ENCODE measurements at places on chromosomes 3 and 15.

- DNase-seq = no peak
Measured at GRCh38 chr3:192515664-192516045, 211.7 kb downstream of the FGF12 start.

DNA sequence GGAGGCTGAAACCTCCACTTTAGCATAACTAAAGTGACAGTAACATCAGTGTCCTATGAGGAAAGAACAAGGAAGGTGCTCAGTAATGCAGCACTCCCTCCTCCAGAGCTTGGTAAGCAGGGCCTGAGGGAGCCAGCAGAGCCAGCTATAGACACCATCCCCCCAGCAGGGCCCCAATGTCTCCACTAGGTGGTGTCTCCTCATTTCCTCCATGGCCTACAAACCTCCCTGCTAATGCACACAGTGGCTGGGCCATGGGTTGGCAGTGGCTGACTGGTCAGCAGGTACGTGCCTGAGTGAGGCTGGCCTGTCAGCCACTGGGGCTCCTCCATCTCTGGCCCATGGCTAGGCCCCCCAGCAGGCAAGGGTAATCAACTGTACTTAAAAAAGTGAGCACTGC, 13.6 kb downstream of the MRPS25 start:
- DNase-seq = no peak

DNA sequence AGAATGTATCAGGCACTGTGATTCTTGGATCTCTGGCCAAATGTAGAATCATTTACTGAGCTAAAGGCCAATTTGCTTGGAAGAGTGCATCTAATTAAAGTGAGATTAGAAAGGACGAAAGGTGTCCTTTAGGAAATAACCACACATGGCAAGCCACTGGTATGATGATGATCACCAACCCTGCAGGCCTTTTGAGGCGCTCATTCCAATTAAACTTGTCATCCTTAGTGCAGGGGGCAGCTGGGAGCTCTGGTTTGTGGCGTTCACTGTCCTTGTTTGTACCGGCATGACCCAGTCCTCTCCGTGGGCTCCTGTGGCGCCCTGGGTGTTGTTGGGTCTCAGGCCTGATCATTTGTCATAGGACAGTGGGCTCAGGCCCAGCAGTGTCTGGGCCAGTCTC, 11.0 kb downstream of the LIMD1 start:
- no peak for DNase-seq

- no peak for DNase-seq
Measured at GRCh38 chr15:64847876-64848716, 6.4 kb downstream of the PLEKHO2 start.

DNA sequence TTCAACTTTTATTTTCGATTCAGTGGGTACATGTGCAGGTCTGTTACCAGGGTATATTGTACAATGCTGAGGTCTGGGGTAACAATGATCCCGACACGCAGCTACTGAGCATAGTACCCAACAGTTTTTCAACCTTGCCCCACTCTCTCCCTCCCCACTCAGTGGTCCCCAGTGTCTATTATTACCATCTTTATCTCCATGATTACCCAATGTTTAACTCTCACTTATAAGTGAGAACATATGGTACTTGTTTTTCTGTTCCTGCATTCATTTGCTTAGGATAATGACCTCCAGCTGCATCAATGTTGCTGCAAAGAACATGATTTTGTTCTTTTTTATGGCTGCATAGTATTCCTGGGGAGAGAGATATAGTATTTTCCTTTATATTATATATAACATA, 75.7 kb upstream of the EPHB3 start:
- no peak for DNase-seq

DNA sequence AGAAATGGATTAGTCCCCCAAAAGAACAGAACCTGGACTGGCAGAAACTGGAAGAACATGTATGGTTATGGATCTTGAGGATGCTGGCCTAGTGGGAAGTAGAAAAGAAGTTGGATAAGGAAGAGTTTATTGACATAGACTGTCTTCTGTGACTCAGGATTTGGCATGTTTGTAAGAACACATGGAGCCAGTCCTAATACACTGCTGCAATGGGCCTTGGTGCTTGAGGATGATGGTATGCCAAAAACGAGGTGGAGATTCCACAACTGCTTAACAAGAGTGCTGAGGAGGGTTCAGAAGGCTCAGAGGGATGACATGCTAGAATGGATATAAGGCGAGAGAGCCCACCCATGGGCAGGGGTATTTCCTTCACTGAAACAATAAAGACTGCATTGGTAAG, 22.4 kb downstream of the LZTFL1 start:
- no peak for DNase-seq

- DNase-seq = no peak
Measured at GRCh38 chr3:10495003-10495402, 10.4 kb downstream of the ATP2B2 start.

DNA sequence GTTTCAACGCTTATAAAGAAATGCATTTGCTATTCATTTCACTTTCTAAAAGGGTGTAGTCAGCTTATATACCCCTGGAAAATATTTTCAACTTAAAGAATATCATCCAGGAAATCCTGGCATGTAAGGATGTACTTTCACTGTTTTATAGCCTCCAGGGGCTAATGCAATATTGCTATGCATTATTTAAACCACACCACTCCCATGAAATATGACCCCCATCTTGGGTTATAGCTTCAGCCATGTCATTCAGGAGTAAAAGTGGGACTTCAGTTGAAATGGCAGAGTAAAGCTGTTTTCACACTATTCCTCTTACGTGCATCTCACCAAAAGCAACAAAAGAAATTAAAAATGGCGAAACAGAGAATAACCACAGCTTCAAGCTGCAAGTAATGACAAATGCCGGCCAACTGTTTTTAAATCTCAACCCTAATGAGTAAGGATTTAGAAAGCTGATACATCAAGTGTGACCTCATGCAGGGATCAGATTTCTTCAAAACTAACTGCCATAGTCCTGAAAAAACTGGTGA, 84.5 kb downstream of the COL6A6 start:
- no peak for DNase-seq

DNA sequence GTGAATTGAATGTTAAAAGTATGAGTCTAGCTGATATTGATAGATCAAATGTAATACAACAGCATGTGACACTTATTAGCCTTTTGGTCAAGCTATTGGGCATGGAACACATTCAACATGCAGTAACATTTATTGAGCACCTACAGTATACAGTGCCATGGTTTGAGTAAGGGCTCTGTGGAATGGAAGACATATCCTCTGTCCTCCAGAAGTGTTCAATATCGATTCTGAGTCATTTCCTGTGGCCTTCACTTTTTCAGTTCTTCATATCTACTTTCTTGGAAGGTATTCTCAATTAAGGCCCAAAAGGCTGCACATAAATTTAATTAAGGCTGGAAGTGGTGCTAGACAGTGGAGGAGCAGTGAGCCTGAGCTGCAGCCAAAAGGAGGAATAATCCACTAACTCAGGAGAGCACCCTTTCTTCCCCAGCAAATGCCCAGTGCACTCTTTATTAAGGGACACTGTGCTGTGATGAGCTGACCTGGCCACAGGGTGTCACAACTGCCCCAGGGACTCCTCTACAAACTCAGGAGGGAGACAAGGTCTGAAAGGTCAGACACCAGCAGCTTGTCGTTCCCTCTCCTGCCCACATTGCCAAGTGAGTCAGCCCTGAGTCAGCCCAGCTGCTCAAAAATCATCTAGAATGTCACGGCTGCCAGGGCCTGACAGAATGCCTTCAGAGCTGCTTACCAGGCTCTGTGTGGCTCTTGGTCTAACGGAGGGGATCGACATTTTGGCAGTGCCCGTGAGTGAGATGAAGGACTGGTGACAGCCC, 544.8 kb downstream of the AGBL1 start:
- DNase-seq = peak; percentile 86

- DNase-seq = no peak
Measured at GRCh38 chr15:44666210-44667038, 3.0 kb upstream of the SPG11 start.

DNA sequence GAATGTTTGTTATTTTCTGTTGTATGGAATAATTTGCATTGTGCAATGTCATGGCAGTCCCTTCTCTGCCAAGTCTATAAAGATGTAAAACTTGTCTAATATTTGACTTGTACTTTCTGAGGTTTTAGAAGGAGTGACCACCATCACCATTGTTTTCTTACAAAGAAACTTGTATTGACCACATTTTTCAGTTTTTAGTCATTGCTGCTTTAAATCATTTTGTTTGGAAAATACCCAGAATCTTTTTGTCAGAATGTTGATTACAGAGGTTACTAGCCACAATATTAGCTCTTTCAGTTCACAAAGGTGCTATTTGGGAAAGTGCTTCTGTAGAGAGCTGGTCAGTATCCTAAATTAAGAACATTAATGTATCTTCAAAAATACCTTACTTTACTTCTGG, 532.4 kb upstream of the GBE1 start:
- DNase-seq = no peak

- DNase-seq = peak; percentile 44
Measured at GRCh38 chr3:40623567-40623966, 98.8 kb downstream of the ZNF621 start.

GRCh38 chr3:131786386-131786785, 248.4 kb downstream of the CPNE4 start:
- no peak for DNase-seq

DNA sequence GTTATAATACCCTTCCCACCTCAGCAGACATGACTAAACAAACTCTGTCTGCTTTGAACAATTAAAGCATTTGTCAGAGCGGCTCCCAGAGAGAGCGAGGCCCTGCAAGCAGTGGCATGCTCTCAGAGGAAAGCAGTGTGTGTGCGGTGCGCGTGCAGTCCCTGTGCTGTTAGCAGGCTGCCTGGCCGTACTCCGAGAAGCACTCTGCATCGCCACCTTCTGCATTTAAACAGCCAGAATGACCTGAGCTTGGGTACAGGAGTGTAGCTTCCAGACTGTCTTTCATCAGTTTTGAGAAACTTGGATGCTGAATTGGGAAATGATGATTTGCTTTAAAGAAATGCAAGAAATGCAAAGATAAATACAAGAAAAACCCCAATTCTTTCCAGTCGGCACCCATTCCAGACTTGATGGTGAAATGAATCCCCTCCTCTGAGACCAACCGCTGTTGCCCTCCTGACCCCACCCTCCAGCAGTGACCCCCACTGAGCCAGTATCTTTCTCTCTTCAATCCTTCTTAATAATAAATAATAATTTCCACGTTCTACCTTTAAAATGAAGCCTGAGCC, 113.5 kb downstream of the VGLL4 start:
- DNase-seq = no peak

DNA sequence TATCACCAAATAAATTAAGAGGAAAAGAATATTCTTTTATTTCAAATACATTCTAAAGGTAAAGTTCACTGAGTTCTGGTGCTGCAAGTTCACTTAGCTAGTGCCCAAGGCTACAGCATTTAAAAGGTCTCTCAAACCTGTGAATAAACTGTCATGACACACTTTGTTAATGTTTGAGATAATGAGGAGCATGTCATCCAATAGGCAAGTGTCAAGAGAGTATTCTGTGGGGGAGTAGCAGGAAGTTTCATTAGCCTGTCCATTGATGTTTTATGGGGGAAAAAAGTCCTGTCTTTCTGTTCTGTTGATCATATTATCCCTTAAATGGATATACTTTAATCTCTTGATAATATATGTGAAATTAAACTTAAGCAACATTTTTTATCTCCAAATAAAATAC, 4.0 kb downstream of the SPESP1 start:
- DNase-seq = no peak

- DNase-seq = no peak
Measured at GRCh38 chr3:173553635-173554280, 156.2 kb downstream of the NLGN1 start.

DNA sequence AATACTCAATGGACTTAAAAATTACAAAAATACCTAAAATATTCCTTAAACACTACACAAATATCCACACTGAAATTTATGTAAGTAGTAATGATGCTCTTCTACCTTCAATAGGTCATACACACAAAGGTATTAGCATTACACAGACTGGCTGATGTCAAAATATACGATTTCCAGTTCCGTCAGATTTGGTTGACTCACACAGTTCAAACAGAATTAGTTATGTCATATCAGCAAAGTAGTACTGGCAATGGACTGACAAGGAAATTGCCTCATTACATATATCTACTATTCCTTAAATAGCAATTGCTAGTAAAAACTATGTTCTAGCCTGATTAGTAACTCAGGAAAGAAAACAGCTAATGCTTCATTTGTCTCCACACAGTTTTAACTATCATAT, 70.8 kb downstream of the ADAM10 start:
- no peak for DNase-seq

- no peak for DNase-seq
Measured at GRCh38 chr3:3586843-3587646, 212.2 kb upstream of the LRRN1 start.

- no peak for DNase-seq
Measured at GRCh38 chr3:14133188-14133800, 8.4 kb downstream of the TMEM43 start.

GRCh38 chr3:154095832-154096421, 25.3 kb upstream of the ARHGEF26 start:
- no peak for DNase-seq

DNA sequence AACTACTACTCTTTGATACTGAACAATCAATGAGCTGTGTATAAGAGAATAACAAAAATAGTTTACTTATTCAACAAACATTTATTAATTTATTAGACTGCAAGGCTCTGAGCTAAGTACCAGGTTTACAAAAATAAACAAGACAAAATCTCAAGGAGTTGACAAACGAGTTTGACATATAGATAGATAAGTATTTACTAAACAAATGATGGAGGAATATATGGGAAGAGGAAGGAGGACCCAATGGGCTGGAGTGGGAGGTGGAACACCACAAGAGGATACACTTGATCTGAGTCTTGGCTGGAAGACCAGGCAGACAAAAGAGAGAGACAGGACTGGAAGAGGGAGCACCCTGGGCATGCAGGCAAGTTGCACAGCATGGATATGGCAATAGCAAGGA, 47.5 kb upstream of the FSIP1 start:
- no peak for DNase-seq

DNA sequence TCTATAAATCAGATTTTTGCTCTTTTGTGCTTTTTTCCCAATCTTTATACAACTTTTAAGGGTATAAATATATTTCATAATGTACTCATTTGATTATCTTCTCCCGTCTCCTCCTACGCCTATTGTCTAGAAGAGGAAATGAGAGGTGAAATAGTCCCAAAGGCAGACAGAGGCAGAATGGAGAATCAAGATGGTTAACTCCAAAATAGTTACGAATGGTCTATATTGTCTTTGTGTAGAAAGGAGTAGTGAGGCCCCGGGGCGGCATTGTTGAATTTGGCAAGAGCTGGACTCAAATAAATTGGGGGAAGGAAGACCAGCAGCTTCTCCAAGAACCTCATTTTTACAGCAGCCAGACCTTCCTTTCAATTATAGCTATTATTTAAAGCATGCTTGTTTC, 23.9 kb downstream of the ITPR1 start:
- DNase-seq = no peak

- DNase-seq = no peak
Measured at GRCh38 chr15:72318408-72318942, 1.5 kb downstream of the CELF6 start.

GRCh38 chr3:27085829-27086730, 283.1 kb downstream of the NEK10 start:
- DNase-seq = no peak

All from NK-92 treated with Interleukin-12 subunit alpha and Interleukin-12 subunit beta, amount 100 ng/mL, for 24 hours (cell line).